ENCODE measurements at places on chromosomes 3 and 15.

DNA sequence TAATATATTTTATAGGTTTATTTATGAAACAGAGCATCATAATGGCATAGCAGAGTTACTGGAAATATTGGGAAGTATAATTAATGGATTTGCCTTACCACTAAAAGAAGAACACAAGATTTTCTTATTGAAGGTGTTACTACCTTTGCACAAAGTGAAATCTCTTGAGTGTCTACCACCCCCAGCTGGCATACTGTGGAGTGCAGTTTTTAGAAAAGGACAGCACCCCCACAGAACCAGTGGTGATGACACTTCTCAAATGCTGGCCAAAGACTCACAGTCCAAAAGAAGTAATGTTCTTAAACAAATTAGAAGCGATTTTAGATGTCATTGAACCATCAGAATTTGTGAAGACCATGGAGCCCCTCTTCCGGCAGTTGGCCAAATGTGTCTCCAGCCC lies 58.1 kb downstream of the DNAH1 start:
- DNase-seq, result no peak

GRCh38 chr3:128195369-128195768 lies 42.1 kb downstream of the EEFSEC start:
- no peak for DNase-seq

GRCh38 chr3:59486520-59486919 lies 436.7 kb upstream of the CFAP20DC start:
- no peak for DNase-seq

- DNase-seq, result no peak
Observed at GRCh38 chr15:96460106-96460505, 129.6 kb downstream of the NR2F2 start.

GRCh38 chr3:158264894-158265293 lies 155.0 kb downstream of the RSRC1 start:
- no peak for DNase-seq

DNA sequence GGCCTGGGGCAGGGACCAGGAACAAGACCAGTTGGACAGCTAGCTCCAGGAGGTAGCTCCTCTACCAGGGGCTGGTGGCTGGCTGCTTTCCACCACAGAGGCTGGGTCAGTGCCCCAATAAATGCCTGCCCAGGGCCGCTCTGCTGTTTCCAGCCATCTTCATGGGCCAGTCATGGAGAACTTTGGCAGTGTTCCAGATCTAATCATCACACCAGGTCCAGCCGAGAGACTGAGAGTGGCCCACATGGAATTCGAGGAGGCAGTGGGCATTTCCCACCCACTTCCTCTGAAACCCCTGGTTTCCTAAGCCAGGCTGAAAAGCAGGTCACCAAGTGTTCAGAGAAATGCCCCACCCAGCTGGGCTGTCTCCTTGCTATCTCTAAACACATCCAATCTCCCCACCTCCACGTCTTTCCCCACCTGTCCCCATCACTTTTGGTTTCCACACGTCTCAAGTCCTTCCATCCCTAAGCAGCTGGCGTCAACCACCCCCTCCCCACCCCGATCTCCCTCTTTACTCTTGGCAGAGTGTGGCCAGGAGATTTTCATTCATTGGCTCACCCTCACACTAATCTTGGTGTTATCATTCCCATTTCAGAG lies 190.0 kb upstream of the LINGO1 start:
- DNase-seq, result no peak

DNA sequence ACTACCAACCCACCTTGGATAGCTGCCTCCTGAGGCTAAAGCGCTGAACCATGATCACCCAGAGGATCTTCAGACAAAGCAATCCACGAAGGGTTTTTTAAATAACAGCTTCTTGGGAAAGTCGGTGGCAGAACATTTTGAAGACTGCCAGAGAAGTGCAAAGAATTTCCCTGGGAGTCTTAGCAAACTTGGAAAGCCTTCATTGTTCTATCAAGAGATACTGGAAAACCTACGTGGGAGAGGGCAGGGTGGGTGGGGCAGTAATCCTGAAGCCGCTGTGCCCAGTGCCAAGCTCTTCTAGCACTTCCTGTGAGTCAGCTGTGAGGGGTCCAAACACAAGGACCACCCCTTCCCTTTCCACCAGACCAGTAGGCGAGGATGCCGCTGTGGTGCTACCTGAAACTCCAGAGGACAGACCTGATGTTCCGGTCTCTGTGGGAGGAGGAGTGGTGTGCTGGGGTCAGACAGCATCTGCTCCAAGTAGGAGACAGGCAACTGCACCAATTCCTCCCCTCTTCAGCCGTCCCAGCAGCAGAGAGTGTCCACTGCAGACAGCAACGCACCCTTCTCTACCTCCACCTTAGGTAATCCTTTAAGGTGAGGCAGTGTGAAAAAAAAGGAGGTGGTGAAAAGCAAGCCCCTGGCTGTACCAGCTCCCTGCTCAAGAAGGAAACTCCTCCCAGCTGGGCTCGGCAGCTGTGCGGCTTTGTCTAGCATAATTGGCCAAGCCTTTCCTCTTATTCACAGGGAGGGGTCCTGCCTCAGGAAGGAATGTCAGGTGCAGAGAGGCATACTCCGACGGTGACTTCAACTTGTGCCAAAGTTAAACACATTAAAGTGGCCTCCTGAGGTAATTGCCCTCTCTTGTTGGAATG lies 99.0 kb downstream of the TMCC1 start:
- DNase-seq, result no peak

GRCh38 chr15:98872774-98873173 lies 134.8 kb downstream of the PGPEP1L start:
- no peak for DNase-seq

DNA sequence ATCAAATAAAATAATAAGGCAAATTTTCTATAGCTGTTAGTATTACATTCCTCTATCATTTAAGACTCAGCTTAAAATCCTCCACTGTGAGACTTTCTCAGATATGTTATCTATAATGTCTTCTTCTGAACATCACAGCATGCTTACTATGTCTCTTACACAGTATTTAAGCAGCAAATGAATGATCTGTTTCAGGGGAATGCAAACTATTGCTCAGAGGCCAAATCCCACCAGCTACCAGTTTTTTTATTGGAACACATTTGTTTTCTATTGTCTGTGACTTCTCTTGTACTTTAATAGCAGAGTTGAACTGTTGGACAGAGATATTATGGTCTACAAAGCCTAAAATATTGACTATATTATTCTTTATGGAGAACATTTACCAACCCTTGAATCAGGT lies 59.6 kb downstream of the C3orf38 start:
- no peak for DNase-seq

GRCh38 chr15:61511089-61511488 lies 282.0 kb upstream of the RORA start:
- no peak for DNase-seq

GRCh38 chr3:22262386-22262785 lies 511.4 kb upstream of the ZNF385D start:
- DNase-seq, result no peak

DNA sequence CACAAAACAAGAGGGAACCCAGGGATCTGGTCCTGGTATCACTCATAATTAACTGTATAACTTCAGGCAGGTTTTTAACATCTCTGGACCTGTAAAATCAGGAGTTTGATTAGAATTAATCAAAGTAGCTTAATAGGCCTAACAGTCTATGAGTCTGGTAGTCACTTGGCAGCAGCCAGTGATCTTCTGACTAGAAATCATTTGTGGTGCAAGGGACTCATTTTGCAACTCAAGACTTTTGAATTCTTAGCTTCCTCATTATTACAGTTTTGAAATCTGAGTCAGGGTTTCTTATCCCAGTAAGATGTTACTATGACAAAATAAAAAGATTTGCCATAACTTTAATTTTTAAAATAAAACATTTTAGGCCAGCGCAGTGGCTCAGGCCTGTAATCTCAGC lies 70.8 kb downstream of the TMCC1 start:
- no peak for DNase-seq

- no peak for DNase-seq
Observed at GRCh38 chr3:16466822-16467221, 46.7 kb downstream of the RFTN1 start.

- no peak for DNase-seq
Observed at GRCh38 chr3:24359645-24360462, 134.8 kb downstream of the THRB start.

- no peak for DNase-seq
Observed at GRCh38 chr3:43894176-43895049, 203.7 kb downstream of the ABHD5 start.
